ENCODE measurements at places on chromosomes 4 and X. TPM values are rescaled to one million over a fixed set of nuclear protein-coding genes. Genes with fewer than 3 reads are reported as not detected.

DNA sequence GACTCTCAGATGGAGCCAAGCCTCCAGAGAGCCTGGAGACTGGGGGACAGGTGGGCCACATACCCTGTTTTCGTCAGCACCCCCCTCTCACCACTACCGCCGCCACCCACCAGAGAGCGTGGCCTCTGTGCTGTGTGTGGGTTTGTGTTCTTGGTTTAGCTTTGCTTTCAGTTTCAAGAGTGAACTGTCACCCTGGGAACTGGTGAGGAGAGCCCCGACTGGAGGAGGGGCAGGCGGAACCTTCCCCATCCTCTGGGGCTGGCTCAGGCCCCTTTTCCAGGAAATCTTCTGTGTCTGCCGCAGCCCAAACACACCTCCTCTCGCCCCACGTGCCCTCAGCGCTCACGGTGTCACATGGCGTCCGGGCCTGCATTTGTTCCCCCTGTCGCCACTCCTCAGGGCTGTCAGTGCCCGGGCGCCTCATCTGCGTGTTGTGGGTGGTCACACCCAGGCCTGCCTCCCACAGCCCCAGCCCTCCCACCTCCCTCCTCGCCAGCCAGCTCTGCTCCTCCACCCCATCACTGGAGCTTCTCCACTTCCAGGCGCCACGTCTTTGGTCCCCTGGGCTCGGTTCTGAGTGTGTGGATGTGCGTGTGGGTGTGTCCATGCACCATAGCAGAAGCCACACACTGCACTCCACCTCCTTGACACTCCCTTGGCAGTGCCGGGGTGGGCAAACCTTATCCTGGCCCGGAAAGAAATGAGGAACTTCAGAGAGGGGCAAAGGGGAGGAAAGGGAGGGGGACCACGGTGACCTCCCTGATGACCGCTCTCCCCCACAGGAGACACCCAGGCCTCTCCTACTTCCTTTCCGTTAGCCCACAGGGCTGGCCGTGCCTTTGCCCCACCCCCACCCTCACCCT, 27.8 kb downstream of the ELF4 start:
- no peak overlapping the region for H3K4me3 ChIP-seq
- peak overlapping the region; percentile 78 for H3K27ac ChIP-seq
- H3K27me3 ChIP-seq = no peaks in the 10 kb centered on the region
- peaks cover 61% of the 10 kb centered on the region for H3K4me1 ChIP-seq
- peak; percentile 48 for DNase-seq

DNA sequence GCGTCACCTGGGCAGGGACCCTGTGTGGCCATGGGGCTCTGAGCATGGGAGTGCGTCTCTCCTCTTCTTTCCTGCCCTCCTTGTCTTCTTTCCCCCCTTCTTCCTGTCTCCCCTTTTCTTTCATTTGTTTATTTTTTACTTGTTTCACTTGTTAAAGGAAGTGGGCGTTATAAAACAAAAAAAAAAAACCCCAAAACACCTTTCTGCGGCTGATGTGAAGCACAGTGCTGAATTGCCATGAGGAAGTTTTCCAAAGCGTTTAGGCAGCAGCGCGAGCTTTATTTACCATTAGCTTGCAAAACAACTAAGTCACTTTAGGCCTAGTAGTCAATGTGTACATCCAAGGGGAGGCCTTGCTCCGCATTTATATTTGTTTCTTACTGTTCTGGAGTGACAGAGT, 57.0 kb downstream of the NOP14 start:
- no peak overlapping the region for H3K27ac ChIP-seq
- peaks cover 87% of the 10 kb centered on the region for H3K36me3 ChIP-seq
- H3K4me3 ChIP-seq = no peak overlapping the region

DNA sequence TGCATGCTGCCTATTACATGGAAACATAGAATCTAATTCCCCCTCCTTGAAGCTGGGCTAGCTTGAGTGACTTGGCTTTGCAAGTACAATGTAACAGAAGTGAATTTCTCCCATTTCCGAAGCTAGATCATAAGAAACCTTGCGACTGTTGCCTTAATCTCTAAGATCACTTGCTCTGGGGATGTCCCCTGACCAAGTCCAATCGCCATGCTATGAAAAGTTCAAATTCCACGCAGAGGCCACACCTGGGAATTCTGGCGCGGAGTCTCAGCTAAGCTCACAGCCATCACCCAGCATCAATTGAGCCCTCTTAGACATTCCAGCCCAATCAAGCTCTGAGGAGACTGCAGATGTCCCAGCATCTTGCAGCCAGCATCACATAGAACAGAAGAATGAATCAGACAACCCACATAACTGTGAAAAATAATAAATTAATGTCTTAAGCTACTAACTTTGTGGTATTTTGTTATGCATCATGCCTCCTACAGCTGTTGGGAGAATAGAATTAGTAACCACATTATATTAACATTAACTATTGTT, 27.0 kb downstream of the GPM6A start:
- no peaks in the 10 kb centered on the region for H3K27me3 ChIP-seq
- no peaks in the 10 kb centered on the region for H3K4me1 ChIP-seq

GRCh38 chr4:54090804-54091623, 8.9 kb upstream of the GSX2 start:
- peaks cover 40% of the 10 kb centered on the region for H3K27me3 ChIP-seq
- no peaks in the 10 kb centered on the region for H3K36me3 ChIP-seq
- DNase-seq = no peak
- no peaks in the 10 kb centered on the region for H3K4me1 ChIP-seq

DNA sequence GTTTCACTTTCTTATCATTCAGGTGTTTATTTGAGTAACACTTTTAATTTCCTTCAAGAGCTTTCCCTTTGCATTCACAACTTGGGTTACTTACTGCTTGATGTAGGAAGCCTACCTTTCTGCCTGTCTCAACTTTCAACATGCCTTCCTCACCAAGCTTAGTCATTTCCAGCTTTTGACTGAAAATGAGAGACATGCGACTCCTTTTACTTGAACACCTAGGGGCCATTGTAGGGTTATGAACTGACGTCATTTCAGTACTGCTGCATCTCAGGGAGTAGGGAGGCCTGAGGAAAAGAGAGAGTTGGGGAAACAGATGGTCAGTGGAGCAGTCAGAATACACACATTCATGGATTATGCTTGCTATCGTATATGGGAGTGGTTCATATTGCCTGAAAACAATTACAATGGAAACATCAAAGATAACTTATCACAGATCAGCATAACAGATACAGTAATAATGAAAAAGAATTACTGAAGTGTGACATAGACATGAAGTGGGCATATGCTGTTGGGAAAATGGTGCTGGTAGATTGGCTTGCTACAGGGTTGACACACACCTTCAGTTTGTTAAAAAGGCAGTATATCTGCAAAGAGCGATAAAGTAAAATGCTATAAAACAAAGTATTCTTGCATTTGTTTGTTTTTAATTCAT, 25.7 kb downstream of the USP53 start:
- H3K27ac ChIP-seq = no peak overlapping the region
- H3K36me3 ChIP-seq = peaks cover 5% of the 10 kb centered on the region
- H3K4me3 ChIP-seq = no peak overlapping the region
- no peak for DNase-seq

DNA sequence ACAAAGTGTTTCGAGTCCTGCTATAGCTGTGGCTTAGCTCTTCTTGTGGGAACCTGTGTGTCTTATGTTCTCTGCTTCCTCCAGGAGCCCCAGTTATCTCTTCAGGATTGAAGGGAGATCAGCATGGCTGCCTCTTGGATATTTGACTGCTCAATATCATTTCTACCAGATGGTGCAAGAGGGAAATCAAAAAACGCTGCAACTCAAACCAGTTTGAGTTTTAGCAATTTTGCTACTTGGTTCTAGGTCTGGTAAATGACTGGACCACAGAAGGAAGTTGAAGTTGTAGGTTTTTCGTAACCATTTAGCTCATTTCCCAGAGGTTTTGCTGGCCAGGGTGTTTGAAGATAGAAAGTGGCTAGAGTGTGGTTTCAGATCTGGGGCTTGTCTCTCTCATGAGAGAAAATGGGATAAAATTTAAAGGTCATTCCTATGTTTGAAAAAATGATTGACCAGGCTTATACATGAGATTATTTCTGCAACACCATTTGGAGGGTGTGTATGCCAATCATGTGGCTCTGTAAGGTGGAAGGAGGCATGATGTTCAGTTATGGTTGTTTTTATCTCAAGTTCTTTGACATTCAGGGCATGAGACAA, 210.4 kb downstream of the SPRY1 start:
- H3K4me1 ChIP-seq = no peaks in the 10 kb centered on the region
- H3K36me3 ChIP-seq = no peaks in the 10 kb centered on the region
- H3K27ac ChIP-seq = no peak overlapping the region
- no peak for DNase-seq
- no peak overlapping the region for H3K4me3 ChIP-seq

Gene UCP1
- total RNA-seq = not detected

- H3K27ac ChIP-seq = no peak overlapping the region
- H3K36me3 ChIP-seq = no peaks in the 10 kb centered on the region
- no peak overlapping the region for H3K4me3 ChIP-seq
- H3K4me1 ChIP-seq = no peaks in the 10 kb centered on the region
- peak; percentile 10 for DNase-seq
- no peaks in the 10 kb centered on the region for H3K27me3 ChIP-seq
Measured at GRCh38 chrX:15299941-15300851, 15.2 kb downstream of the ASB11 start.

DNA sequence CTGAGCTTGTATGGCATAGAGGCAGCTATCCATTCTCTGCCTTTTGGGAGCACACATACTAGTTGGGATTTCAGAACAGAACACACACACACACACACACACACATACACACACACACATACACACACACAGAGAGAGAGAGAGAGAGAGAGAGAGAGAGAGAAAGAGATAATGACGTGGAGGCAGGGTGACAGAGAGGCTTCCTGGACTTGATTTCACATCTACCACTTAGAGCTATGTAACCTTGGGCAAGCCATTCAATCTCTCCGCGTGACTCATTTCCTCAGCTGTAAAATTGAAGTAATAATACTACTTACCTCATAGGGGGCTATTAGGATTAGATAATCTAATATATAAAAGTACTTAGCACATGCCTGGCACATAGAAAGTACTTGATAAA, 12.3 kb upstream of the GRIA3 start:
- H3K27me3 ChIP-seq = no peaks in the 10 kb centered on the region
- H3K4me1 ChIP-seq = no peaks in the 10 kb centered on the region
- H3K36me3 ChIP-seq = no peaks in the 10 kb centered on the region

Gene CHRDL1
- not detected for total RNA-seq

- no peak for DNase-seq
- H3K4me1 ChIP-seq = no peaks in the 10 kb centered on the region
- no peak overlapping the region for H3K27ac ChIP-seq
- no peak overlapping the region for H3K4me3 ChIP-seq
- H3K27me3 ChIP-seq = no peaks in the 10 kb centered on the region
- H3K36me3 ChIP-seq = no peaks in the 10 kb centered on the region
Measured at GRCh38 chr4:42638321-42638720, 18.6 kb downstream of the ATP8A1 start.

All from K562 (cell line).